ENCODE measurements at places on chromosomes 7 and 10.

DNA sequence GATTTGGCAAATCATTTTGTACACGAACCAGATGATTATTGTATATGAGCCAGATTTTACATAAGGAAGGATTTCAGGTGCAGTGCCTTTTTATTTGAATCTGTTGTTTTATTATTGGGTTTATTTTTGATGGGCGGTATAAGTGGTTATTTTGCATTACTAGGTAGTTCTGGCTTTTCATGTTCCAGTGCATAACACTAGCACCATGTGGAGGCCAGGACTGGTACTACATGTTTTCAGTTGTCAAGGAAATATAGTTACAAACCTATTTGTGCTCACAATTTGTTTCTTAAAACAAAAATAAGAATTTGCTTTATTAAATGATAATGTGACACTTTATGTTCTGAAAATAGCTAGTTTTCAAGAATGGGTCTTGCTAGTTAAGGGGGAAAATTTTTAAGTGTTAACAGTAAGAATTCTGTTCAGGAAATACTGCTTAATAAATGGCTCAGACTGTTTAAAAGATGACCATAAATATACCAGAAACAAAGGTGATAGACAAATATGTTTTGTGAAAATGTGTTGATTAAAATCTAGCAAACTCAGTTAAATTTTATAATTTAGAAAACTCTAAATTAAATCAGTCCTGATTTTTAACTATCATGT lies 7.1 kb upstream of the SEMA3E start:
- DNase-seq = peak; percentile 69

GRCh38 chr10:43084812-43085211 lies 7.9 kb downstream of the RET start:
- no peak for DNase-seq

DNA sequence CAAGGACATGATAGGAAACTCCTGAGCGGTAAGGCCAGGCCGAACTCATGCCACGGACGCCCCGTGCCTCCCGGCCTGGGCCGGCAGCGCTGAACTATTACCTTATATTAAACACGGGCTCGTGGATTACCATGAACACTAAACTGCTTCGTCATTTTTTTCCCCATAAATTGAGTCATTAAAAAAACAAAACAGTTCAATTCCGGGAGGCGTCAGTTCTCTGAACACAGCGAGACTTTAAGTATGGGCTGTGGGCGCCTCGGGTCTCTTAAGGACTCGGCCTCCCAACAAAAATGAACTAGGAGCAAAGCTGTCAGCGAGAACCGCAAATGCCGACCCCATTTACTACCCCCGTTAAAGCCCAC lies 519 bp downstream of the PITRM1 start:
- peak; percentile 10 for DNase-seq

DNA sequence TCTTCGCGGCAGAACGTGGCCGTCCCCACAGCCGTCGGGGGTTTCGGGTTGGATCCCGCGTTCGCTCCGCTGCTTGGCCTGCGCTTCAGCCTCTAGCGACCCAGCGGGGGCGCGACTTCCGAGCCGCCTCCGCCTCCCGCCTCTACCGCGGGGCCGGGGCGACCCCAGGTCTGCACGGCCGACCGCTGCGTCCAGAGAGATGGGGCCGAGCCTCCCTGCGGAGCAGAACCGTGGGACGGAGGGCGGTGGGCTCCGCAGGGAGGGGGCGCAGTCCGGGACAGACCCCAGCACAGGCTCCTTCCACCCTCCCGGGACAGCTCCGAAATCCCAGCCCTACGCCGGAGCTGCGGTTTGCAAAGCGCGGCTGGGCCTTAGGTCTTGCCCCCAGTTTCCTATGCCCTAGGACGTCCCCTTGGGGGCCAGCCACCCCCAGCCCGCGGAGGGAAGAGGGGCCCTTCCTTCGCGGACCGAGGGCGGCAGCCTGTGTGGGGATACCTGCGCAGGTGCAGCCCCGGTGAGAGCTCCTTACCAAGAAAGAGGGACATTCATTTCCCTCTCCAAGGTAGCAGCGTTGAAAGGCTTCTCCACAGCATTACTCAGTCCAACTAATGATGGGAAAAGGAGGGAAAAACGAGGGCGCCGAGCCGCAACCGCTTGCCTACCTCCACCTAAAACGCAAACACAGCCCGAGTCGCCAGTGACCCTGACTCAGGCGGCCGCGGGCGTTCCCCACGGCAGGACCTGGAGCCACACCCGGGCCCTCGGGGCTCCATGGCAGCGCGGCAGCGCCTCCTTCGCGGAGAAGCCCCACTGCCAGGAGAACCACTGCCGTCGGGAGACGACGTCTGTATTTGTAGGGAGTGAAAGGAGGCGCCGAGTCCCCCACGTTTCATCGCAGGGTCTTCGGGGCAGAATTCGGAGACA lies 115.7 kb downstream of the BMS1 start:
- DNase-seq = no peak

DNA sequence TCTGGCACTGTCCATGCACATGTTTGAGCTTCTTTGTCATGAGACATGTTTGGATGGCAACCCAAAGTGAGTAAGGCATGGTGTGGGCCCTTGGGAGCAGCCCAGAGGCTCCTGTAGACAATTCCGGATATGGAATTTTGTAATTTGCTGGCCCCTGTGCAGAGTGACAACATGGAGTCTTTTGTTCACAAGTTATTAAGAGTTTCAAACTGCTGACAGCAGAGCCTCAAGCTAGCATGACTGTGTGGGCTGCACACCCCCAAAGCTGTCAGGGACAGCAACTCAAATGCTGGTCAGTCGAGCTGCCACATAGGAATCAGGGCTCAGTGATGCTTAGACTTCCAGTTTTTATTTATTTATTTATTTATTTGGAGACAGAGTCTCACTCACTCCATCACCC lies 7.0 kb upstream of the MYL7 start:
- DNase-seq = no peak

GRCh38 chr10:3330663-3331062 lies 158.1 kb upstream of the PITRM1 start:
- no peak for DNase-seq

DNA sequence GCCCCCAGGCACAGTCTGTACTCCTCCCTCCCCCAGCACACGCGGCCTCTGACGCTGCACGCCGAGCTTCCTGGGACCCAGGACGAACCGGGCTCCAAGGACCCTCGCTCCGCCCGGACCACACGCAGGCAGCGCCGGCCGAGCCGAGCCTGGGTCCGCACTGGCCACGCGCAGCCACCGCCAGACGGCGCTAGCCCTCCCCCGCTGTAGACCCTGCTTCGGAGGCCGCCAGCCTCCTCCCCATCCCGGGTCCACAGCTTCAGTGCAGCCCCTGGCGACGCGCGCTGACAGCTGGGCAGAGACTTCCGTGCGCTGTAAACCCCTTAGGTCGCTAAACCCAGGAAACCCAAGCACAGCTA lies 936 bp upstream of the TCERG1L start:
- peak; percentile 21 for DNase-seq

GRCh38 chr7:15798081-15798480 lies 111.6 kb upstream of the MEOX2 start:
- DNase-seq = no peak

Data from SK-MEL-5 (cell line).